Chondrocyte (in vitro differentiated cells): ENCODE measurements at places on chromosomes 7 and 10.
A peak's percentile ranks its signal among the peaks of the same experiment; 100 is the strongest.

- no peak for DNase-seq
These were observed 138.9 kb downstream of the ADCY1 start for GRCh38 chr7:45712872-45713668.

DNA sequence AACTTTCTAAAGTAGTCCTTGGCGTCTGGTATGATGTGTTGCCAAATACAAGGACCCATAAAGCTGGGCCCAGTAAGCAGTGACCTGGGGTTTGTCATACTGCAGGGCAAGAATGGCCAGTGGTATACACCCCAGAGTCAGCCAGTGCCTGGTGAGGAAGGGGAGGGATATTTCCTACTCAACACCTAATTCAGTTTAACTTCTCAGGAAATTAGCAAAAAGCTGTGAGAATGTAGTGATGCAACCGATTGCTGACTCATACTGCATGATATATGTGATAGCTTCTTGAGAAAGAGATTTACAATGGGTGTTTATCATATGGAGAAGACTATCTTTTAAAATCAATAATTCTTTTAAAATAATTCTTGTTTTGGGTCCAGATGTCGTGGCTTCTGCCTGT, 889.3 kb upstream of the CELF2 start:
- DNase-seq: no peak

GRCh38 chr7:6614953-6615722, at the start of gene ZNF853:
Gene ZNF853, plus strand, starts transcription at chr7:6615610. Its CDS starts 565 bp downstream, at chr7:6616175.
- DNase-seq: no peak

DNA sequence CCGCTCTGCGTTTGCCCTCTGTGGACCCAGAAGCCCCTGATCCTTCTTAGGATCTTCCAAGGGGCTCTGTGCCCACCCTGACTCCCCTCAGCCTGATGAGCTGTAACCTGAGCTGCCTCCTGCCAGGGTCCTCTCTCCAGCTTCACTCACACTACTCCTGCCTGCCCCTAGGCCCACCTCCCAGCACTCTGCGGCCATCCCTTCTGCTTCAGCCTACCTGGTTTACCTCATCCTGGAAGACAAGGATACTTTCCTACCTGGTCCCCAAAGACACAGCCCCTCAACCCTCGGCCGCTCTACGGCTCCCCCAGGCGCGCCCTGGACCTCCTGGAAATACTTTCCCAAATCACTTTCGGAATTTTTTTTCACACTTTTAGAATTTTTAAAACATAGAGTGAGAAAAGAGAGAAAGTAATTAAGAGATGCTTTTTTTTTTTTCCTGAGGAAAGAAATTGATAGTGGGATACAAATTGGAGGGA, 6.4 kb upstream of the ZNF862 start:
- DNase-seq: peak; percentile 86

GRCh38 chr7:90768301-90768700, 172.2 kb downstream of the CDK14 start:
- no peak for DNase-seq

GRCh38 chr10:132637477-132638129, 100.0 kb downstream of the INPP5A start:
- no peak for DNase-seq

GRCh38 chr10:59143544-59143943, 32.9 kb upstream of the PHYHIPL start:
- no peak for DNase-seq

DNA sequence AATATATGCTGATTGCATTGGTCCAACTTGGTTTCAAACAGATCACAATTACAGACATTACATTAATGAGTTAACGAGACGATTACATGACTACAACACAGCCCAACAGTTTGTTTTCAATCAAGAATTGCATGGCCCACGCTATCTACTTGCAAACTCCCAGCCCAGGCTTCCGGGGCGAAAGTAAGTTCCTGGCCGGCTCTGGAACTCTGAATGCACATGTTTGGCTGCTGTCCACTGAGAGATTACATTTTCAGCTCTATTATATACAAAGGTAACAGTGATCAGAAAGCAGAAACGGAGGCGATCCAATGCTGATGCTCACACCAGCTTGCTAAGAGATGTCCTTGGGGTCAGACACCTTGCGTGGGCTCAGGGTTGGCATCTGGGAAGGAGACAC, 206.3 kb downstream of the FANK1 start:
- no peak for DNase-seq

- no peak for DNase-seq
These were observed at the start of gene MARVELD1 for GRCh38 chr10:97713339-97713825. Gene MARVELD1, plus strand, starts transcription at chr10:97713730. Its CDS starts 147 bp downstream, at chr10:97713877.
